ENCODE measurements at places on chromosomes 16 and 17.
A peak's percentile ranks its signal among the peaks of the same experiment; 100 is the strongest.

- DNase-seq = no peak
Observed at GRCh38 chr17:15909481-15909991, 35.4 kb upstream of the ADORA2B start.

DNA sequence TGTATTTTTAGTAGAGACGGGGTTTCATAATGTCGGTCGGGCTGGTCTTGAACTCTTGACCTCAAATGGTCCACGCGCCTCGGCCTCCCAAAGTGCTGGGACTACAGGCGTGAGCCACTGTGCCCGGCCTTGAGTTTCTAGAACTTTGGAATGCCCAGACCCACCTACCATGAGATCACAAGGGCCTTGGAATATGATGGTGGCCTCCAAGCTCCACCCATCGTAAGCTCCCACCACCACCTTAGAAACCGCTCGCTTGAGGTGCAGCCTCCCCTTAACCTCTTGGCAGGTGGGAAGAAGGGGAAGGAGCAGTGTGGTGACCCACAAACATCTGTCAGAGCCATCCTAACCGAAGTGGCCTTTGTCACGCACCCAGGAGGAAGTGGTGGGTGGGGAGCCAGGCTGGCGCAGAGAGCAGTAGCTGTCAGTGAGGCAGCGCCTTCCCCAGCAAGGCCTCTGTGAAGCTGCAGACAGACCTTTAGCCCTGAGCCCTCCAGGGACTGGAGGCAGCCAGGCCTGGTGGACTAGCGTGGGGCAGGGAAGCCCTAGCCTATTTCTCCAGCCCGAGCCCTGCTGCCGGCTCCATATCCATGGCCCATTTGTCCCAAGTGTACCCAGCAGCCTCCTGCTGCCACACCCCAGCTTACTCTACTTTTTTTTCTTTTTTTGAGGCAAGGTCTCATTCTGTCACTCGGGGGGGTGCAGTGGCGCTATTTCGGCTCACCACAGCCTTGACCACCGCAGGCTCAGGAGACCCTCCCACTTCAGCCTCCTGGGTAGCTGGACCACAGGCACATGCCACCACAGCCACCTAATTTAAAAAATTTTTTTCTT is 13.1 kb upstream of the SEPHS2 start:
- DNase-seq = peak; percentile 80

- DNase-seq = no peak
Observed at GRCh38 chr16:471353-472198, 46.1 kb downstream of the RAB11FIP3 start.

DNA sequence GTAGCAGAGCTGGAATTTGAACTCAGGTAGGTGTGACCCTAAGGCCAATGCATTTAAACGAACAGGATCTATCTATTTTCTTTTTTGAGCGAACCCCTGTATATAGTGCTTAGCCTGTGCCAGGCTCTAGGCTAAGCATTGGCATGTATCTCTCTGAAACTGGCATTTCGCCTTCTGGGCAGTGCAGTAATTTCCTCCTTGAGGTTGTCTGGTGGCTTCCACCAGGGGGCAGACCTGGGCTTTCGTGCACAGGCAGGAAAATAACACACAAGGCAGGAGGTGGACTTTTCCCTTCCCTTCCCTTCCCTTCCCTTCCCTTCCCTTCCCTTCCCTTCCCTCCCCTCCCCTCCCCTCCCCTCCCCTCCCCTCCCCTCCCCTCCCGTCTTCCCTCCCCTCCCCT is 34.4 kb upstream of the PRKCB start:
- DNase-seq = peak; percentile 84

GRCh38 chr16:56457927-56458470 is 6.6 kb downstream of the OGFOD1 start:
- DNase-seq = no peak

GRCh38 chr17:70604854-70605253 is 435.5 kb downstream of the KCNJ2 start:
- no peak for DNase-seq

- DNase-seq = no peak
Observed at GRCh38 chr17:31535581-31535981, 144.1 kb downstream of the RAB11FIP4 start.

- DNase-seq = no peak
Observed at GRCh38 chr17:39678340-39679116, 9.3 kb downstream of the PGAP3 start.

- DNase-seq = no peak
Observed at GRCh38 chr16:47493381-47494337, 32.5 kb downstream of the PHKB start.

GRCh38 chr17:76772842-76773525 is 35.1 kb downstream of the MFSD11 start:
- peak; percentile 78 for DNase-seq

DNA sequence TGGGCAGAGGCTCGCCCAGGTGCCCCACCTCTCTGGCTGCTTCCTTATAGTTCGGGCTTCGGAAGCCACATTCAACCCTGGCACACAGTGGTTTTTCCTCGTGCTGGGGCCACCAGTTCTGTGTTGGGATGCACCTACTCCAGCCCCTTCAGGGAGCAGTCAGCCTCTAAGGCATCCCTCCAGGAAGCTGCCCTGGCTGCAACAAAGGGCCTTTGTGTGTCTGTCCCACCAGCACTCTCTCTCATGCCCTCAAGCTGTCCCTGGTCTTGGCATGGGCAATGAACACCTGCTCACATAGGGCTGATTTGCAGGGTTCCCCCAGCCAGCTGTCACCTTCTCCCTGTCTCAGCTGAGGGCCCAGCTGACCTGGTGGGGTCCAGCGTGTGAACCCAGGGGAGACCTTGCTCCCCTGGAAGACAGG is 754 bp upstream of the NOXO1 start:
- DNase-seq = no peak

GRCh38 chr16:8396463-8396862 is 193.8 kb downstream of the TMEM114 start:
- no peak for DNase-seq

- DNase-seq = no peak
Observed at GRCh38 chr17:81186203-81186602, 20.2 kb upstream of the AATK start.

DNA sequence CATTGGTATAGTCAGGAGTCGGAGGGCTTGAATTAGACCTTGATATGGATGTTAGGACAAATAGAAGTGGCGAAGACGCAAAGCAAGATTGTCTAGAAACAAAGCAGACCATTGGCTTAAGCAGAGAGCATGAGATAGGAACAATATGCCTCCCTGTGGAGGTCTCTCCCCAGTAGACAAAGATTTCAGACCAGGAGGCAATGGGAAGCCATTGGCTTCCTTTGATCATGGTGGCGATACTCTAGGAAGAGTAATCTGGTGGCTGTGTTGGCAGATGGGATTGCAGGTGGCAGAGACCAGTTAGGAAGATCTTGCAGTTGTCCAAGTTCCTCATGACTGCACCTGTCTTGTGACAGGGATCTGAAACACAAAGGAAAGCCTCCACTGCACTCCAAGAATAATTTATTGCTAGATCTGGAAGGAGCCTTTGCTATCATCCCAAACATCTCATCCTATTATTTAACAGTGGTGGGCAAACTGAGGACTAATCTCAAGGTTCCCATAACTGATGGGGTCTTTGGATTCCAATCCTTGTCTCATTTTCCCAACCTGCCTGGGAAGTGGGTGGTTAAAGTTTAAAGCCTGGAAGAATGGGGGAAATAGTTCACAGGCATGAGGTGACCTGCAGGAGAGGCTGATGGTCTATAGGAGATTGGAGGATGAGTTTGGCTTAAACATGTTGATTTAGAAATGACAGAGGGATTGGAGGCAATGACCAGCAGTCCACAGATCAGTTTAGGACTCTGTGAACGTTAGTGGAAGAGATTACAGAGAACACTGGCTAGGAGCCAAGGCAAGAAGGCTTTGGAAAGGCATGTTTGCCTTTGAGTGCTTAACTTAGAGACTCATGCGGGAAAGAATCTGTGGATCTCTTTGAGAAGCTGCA is 37.0 kb downstream of the HLF start:
- DNase-seq = no peak

DNA sequence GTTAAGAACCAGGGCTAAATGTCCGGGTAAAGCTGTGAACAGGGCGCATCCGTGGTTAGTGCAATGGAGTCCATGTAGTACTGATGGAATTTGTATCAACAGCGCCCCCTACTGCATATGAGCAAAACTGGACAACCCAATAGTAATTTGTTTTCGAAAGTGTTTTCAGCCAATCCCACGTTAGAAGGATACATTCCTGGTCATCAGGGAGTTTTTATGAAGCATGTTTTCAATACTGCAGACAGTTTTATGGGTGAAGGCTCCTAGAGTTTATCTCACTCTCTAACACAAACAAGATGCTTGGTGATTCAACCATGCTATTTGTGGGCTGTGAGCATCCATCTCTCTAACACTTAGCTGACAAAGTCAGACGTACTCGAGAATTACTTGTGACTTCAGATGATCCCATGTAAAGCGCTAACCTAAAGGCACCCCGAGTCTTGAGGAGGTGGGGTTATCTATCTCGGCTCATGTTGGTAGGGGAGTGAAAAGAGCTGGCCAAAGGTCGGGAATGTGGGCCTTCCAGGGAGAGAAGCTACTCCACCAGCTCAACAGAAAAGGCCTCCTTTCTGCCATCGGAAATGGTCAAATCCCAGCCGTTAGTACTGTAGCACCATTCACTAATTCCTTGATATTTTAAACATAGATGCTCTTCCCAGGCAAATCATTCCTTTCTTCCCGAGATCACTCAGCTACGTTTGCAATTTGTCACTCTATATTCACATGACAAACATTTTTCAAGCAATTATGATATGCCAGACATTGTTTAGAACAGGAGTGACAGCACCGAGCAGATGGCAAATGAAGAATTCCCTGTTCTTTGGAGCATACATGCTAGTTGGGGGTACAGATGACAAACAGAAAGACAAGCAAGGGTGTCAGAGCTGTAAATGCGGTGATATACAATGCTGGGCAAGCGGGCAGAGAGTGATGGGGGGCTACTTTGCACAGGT is 46.9 kb upstream of the HNF1B start:
- DNase-seq = peak; percentile 55

DNA sequence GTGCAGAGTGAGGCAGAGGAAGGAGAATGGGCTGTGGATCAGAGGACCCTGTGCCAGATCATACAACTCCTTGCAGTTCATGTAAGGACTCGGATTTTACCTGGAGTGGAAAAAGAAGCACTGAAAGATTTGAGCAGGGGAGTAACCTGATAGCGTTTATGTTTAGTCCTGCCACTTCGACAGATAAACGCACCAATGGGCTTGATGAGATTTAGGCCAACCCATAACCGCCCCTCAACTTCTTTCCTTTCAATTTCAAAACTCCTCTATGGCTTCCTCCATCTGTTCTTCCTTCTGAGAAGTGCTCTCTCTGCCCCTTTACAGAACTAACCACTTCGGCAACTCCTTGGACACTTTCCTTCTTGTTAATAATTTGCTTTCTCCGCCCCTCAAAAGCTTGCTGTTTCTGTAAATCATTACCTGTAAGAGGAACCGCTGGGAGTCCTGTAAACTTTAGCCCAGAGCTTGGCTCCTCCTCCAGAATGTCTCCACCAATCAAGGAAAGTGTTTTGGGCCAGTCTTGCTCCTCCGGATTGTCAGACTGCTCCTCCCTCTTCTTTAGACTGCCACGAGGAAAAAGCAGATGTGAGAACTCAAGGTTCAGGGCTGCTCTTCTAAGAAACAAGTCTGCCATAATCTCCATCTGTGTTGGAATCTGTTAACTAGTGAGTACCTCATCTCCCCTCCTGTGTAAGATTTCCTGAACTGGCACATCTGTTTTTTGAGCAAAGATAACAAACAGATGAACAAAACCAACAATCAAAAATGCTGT is at the start of gene ACSM3:
ACSM3 (plus strand) TSS at position 554 of the 772 bp plus-strand sequence. CDS start 6,021 bp downstream, outside the sequence.
- DNase-seq = peak; percentile 58

GRCh38 chr17:17703140-17703919 is 22.1 kb downstream of the RAI1 start:
- no peak for DNase-seq

DNA sequence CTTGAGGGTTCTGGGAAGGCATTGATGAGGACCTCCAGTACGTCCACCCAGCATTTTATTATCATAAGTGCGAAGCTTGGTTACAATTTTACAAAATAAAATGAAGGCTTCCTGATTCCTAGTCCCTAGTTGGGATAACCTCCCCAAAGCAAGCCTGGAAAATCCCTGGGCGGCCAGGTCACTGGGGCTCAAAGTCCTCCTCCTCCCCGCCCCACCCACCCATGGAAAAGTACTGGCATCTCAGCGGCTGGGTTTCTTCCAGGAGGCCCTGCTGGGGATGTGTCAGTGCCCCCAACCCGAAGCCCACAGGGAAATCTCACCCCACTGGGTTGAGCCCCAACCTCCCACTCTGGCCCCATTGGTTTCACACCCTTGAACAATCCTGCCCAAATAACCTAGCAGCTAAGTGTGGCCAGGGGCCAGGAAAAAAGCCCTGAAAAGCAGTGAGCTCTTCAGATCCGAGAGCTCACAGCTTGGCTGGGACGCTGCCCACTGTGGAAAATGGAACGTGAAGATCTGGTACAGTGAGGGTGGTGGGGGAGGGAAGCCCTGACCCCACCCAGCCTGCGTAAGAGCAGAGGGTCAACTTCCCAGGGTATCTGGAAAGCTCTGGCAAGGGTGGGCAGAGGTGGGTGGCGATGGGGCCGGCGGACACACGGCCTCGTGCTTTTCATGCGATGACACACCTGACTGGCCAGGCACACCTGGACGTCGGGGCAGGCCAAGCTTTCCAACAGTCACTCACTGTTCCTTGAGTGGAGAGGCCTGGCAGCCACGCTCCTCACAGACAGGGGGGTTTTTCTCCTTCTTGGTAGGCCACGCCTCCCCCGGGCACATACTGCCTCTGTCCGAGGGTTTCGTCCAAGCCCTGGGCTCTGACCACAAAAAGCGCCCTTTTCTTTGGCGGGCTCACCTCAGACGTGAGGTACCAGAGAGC is 324.5 kb downstream of the SOX9 start:
- no peak for DNase-seq

DNA sequence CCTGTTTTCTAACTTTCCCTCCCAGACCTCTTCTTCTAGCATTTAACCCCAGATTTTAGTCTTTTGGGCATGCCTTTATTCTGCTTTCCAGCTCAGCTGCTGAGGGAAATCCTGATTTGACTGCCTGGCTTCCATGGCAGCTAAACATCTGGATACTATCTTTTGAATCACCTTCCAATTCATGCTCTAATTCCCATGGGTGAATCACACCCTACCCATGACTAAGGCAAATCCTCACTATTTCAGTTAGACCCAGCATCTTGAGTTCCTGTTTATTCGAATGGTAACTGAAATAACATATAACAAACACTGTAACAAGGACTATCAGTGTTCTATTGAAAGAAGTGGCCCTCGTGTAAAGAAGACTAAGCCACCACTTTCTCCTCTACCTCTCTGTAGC is 29.8 kb downstream of the CA10 start:
- DNase-seq = no peak

GRCh38 chr16:19549673-19550072 is 5.8 kb upstream of the VPS35L start:
- DNase-seq = no peak

- DNase-seq = peak; percentile 74
Observed at GRCh38 chr17:28743243-28744103, at the start of gene TRAF4. Gene TRAF4 (plus strand): TSS chr17:28744011. CDS start chr17:28744113, 102 bp downstream.

GRCh38 chr17:81025741-81026129 is 9.2 kb upstream of the BAIAP2 start:
- DNase-seq = no peak

Measured in CD8-positive, alpha-beta memory T cell (primary cell).